NCI-H2029 treated with DMSO at 0.1 percent for 48 hours (cell line): ENCODE measurements at places on chromosomes 7 and 10.

GRCh38 chr10:7491949-7492659 lies 81.3 kb upstream of the SFMBT2 start:
- DNase-seq, result no peak

DNA sequence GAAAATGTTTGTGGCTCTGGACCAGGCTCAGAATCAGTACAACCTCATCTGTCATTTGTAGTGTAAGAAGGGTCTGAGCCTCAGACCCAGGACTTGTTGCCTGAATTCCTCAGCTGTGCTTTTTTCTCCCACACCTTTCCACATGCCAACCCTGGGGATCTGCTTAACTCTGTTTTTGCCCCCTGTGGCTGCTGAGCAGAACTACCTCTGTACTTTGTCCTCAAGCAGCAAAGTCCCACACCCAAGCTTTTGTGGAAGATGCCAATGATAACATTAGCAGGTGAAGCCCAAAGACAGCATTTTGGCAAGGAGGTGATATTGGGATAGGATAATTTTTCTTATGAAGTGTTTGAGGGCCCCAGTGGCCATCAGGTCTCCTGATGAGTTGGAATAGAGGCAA lies 5.8 kb upstream of the CYP2C18 start:
- DNase-seq, result no peak

DNA sequence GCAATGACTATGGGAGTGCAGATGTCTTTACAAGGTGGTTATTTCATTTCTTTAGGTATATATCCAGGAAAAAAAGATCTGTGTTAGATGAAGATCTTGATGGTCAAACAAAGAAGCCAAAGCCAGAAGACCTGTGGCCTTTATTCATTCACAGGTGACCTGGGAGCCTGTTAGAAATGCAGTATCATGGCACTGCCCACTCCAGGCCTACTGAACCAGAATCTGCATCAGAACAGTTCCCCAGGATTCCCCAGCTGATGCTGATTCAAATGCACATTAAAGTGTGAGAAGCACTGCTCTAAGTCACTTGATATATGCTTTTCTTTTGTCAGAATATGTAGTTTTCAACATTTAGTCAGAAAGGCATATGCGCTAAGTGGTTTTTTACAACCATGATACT lies 251.1 kb downstream of the IPMK start:
- no peak for DNase-seq

DNA sequence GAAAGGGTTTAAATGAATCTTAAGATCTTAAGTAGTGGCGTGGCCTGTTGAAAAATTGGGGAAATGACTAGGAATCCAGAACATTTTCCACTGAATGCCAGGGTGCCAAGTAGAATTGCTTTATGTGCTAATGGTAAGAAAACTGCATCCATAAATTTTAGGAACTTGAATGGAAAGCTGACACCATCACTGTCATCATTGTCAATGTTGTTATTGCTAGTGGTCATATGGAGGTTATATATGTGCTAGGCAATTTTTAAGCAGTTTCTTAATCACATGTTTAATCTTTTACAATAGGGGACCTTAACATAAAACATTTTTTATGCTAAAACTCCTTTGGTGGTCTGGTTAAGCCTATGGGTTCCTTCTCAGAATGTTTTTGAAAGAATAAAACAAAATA lies 13.1 kb downstream of the MARCHF5 start:
- no peak for DNase-seq

DNA sequence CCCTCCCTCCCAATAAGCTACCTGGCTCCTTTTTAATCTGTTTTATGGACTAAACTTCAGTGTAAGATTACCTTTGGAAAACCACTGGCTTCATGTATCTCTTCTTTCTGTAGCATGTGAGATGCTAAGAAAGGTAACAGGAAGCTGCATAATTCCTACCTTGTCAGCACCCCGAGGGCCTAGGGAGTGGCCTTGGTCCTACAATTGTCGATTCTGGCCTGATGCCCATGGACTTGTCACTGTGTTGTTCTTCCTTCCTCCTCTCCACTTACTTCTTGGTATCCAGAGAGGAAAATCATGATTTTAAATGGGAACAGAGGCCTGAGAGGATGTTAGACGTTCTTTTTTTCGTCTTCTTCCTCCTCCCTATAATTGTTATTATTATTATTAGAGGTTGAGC lies 42.9 kb upstream of the PDZD8 start:
- DNase-seq, result no peak

GRCh38 chr7:1591876-1592275 lies 22.0 kb upstream of the PSMG3 start:
- DNase-seq, result no peak

DNA sequence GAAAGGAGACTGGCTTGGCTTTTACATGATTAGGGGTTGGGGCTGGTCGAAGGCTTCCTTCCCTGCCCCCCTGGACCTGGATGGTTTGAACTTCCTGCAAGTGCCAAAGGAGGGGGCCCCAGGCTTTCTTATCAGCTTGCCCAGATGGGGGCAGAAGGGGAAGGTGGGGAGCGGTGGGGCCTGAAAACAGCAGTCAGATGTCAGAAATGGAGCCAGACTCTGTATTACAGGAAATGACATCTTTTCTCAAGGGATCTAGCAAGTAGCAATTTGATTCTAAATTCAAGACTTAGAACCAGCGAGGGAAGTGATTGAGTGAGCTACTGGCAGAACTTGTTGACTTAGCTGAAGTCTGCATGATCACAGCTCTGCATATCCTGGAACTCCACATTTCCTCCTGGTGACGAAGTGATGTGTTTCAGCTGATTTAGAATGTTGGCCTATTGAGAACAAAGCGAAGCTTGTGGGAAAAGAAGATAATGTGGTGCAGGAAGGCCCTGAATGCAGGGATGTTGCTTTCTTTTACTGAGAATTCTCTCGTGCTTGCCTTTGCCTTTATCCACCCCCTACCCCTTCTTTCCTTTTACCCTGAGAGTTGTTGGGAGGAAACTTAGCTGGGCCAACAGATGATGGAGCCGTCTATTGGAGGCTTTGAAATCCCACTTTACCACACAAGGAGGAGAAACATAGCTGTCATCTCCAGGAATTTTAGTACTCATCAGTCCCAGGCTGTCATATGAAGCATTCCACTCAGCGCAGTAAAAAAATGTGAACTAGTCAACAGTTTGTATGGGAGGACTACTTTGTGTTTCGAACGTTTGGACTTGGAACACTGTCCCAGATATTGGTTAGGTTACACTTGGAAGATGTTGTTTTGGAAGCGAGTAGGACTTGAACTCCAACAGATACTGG lies 43.2 kb downstream of the CCNY start:
- no peak for DNase-seq

DNA sequence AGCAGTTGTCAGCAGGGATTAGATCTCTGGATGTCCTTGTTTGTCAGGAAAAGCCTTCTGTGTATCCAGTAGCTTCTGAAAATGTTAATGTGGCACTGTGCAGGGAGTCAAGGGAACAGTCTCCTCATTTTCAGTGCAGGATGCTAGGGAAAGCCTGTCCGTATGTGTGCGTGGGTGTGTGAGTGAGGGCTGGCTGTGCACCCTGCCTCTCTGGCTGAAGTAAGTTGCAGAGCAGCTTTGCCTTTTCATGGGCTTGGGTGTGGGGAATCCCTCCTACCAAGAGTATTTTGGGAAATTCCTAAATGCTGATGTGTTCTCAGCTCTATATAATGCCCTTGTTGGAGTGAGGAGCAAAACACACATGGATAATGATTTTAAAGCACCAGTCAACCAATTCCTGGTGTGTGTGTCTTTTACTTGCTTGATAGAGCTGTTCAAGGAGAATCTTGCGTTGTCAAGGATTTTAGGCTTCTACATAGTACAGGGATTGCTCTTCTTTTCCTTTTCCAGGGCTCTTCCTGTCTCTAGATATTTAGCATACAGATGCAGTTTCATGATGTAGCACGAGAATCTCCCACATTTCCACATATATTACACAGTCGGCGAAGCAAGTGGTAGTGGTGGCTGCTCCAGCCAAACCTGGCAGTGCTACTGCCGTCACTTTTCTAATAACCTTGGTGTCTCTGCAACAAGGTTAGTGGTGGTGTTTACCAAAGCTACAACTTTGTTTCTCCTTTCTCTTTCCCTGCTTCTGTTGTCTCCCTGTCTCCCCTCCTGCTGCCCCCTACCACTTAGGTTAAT lies 92.8 kb downstream of the MCU start:
- DNase-seq, result no peak

DNA sequence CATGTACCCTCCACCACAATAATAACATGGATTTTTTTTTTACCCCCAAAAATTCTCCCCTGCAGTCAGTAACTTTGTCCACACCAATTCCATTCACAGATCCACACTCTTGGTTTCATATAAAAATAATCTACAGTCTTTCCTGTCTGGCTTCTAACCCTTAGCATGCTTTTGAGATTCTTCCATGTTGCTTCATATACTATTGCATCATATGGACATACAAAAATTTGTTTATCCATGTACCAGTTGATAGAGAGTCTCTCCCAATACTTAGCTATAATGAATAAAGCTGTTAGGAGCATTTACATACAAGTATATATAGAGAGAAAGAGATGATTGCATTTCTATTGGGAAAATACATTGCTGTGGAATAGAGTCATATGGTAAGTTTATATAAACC lies 575.0 kb downstream of the XPNPEP1 start:
- no peak for DNase-seq

DNA sequence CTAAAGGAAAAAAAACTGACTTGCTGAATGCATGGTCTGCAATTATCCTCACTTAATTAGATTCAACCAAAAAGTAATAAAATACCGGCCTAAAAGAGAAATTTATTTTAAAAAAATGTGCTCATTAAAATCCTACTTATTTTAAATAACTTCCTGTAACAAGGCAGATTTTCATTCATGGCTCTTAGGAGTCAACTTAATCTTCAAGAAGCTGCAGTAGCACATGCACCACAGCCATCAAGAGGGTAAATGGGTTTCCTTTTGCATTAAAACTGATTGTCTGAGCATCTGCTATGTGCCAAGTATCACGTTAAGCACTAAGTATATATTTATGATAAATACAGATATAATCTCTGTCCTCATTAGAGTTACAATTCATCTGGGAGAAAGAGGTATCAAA lies 69.9 kb downstream of the SNX13 start:
- DNase-seq, result no peak

DNA sequence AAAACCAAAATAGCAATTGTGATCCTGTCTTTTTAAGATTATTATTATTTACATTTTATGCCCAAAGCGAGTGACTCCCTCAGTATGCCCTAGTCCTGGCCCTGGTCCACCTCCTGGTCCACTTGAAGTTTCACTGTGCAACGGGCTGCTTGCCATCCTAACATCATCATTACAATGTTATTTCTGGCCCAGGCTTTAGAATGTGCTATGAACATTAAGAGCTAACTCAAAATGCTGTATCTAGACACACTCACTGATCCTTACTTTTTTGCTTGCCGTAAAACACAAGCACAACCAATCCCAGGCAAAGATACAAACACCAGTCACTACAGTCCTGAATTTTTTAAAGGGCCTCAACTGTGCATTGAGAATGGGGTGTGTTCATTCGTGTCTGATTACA lies 38.4 kb downstream of the RHOBTB1 start:
- peak; percentile 7 for DNase-seq

- DNase-seq, result no peak
Measured at GRCh38 chr10:130862626-130863025, 448.9 kb downstream of the TCERG1L start.

DNA sequence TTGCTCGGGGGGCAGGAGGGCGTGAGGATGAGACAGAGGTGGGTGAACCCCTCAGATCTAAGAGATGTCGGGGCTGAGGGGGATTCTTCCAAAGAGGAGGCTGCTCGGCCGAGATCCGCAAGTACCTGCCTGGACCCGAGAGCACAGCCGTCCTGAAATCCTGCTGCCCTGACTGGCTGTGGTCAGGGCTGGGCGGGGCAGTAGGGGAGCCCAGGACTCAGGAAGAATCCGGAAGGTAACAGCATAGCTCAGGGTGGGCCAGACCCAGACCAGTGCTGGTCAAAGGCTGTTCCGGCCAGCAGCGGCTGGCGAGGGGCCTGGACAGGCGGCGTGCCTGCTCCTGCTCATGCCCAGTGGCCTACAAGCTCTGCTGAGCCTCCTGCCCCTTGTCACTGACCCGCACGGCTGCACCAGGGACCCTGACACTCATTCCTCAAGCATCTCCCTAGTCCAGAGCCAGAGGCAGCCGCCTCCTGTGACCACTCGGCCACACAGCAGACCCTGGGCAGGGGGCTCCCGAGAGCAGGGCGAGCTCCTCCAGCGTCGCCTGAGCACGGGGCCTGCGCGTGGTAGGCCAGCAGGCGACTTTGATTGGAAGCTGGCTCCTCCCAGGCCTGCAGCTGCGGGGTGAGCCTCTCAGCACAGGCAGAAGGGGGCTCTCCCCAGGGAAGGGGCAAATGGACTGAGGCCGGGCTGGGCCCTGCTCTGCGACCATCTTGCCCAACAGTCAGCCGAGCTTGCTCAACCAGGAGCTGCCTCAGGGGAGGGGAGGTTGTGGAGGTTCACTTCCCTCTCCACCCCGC lies 3.1 kb upstream of the ADAP1 start:
- DNase-seq, result no peak

DNA sequence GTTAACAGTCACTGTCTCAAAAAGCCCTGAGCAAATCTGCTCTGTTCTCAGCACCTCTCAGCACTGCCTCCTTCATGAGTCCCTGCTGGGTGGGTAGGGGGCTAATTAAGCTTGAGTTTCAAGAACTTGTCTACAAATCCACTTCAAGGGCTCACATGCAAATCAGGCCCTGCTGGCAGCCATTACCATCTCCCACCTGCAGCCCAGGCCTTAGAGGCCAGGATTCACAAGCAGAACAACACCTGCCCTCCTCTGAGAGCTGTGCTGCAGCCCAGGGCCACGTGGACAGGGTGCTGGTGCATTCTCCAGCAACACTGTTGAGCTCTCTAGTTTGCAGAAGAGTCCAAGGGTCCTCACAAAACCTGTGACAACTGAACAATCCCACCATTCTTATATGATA lies 119.2 kb downstream of the DPP6 start:
- no peak for DNase-seq

GRCh38 chr7:2564970-2565540 lies 6.3 kb downstream of the IQCE start:
- DNase-seq, result no peak

GRCh38 chr7:11427686-11428273 lies 404.2 kb downstream of the THSD7A start:
- DNase-seq, result peak; percentile 32

- DNase-seq, result no peak
Measured at GRCh38 chr10:127094984-127095383, 101.4 kb downstream of the INSYN2A start.

DNA sequence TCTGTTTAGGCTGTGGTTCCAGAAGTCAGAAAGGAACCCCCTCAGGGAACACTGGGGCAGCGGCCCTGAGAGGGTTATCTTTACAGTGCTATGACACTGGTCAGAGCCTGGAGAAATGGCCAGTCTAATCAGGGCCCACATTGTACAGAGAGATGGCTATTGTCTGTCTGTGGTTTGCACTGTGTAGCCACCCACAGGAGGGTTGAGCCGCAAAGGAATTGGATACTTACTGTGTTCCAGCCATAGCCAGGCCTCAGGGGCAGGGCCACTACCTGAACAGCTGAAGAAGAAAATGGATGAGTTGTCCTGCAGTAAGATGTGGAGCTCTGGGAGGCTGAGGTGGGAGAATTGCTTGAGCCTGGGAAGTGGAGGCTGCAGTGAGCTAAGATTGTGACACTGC lies 47.5 kb upstream of the PODXL start:
- DNase-seq, result no peak

GRCh38 chr10:129531969-129532660 lies 65.1 kb downstream of the MGMT start:
- no peak for DNase-seq

GRCh38 chr7:128425850-128426249 lies 16.1 kb upstream of the IMPDH1 start:
- DNase-seq, result no peak
